Foreskin keratinocyte (primary cell): ENCODE measurements at places on chromosomes 12 and 14. TPM values are rescaled to one million over a fixed set of nuclear protein-coding genes. Genes with fewer than 3 reads are reported as not detected.

PRICKLE1 gene
- 6.2 and 6.9 TPM in 2 replicates for total RNA-seq

ACRBP gene
- total RNA-seq = 0.07 TPM in 1 of 2 replicates, not detected in the other

GRCh38 chr14:95070748-95071435, 86.4 kb downstream of the DICER1 start:
- no peak for DNase-seq

GRCh38 chr14:24137529-24138395, 1.8 kb downstream of the PSME1 start:
- no peak for DNase-seq

GRCh38 chr12:49304161-49304560, 9.2 kb downstream of the PRPH start:
- no peak for DNase-seq

DNA sequence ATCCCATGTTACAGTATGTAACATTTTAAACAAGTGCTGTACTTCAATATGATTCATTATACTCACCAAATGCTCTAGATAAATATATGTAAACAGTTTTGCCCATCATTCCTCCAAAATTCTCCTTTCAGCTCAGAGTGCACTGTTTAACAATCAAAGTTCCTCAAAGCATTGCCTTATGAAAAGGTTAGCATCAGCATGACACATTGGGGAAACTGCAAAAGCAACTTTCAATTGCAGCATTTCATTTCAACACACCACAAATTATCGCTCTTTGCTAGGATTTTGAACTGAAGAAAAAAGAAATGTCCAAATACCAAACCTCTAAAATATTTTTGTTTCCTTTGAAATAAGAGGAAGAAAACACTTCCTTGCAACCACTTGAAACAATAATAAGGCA, 413.2 kb downstream of the FLRT2 start:
- no peak for DNase-seq

- no peak for DNase-seq
Measured at GRCh38 chr12:111826316-111826715, 15.7 kb upstream of the MAPKAPK5 start.

- DNase-seq = no peak
Measured at GRCh38 chr12:116039081-116039480, 238.4 kb downstream of the MED13L start.
